ENCODE measurements at places on chromosomes 12 and 14. TPM values are rescaled to one million over a fixed set of nuclear protein-coding genes. Genes with fewer than 3 reads are reported as not detected.

Gene ACACB
- 150 TPM for total RNA-seq

Gene TMEM119
- 1.3 TPM for total RNA-seq

Gene TAC3
- not detected for total RNA-seq

Gene GARIN6
- not detected for total RNA-seq

Gene CLIP1
- 110 TPM for total RNA-seq

Gene DIO3
- 0.24 TPM for total RNA-seq

Gene CMKLR1
- total RNA-seq, result 10.6 TPM

All from Right ventricle myocardium inferior (tissue), 1 donor.